ENCODE measurements at places on chromosomes 1 and 21.
A peak's percentile ranks its signal among the peaks of the same experiment; 100 is the strongest.

DNA sequence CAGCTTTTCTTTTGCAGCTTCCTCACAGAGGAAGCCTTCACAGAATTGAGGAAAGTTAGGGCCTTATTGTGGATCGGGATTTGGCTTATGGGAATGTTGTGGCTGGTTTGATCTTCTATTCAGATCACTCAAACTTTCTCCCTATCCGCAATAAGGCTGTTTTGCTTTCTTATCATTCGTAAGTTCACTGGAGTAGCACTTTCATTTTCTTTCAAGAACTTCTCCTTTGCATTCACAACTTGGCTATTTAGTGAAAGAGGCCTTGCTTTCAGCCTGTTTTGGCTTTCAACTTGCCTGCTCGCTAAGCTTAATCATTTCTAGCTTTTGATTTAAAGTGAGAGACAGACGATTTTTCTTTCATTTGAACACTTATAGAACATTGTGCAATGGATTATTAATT is 181.9 kb upstream of the B3GALT2 start:
- no peak for DNase-seq

- no peak for DNase-seq
These were observed 56.8 kb downstream of the LUZP1 start for GRCh38 chr1:23111600-23112535.

- DNase-seq: peak; percentile 56
These were observed at the start of gene CCDC28B for GRCh38 chr1:32200226-32201010. TSS of gene CCDC28B (plus strand) at chr1:32200595. CDS start at chr1:32201936, 1,341 bp downstream.

GRCh38 chr1:31788825-31789256 is 24.7 kb upstream of the ADGRB2 start:
- DNase-seq: no peak

- no peak for DNase-seq
These were observed 49.8 kb downstream of the DDR2 start for GRCh38 chr1:162682013-162682419.

- no peak for DNase-seq
These were observed 33.8 kb upstream of the RCAN3 start for GRCh38 chr1:24468685-24469316.

GRCh38 chr1:12376236-12377045 is 146.6 kb downstream of the VPS13D start:
- DNase-seq: no peak

- DNase-seq: peak; percentile 48
These were observed 1.9 kb downstream of the BTBD19 start for GRCh38 chr1:44810101-44810761.

- DNase-seq: peak; percentile 73
These were observed 5.8 kb downstream of the KISS1 start for GRCh38 chr1:204190212-204191211.

- DNase-seq: no peak
These were observed 147.6 kb downstream of the ADSS2 start for GRCh38 chr1:244304156-244304555.

GRCh38 chr21:34613679-34614627 is 960 bp downstream of the RCAN1 start:
- DNase-seq: peak; percentile 18

DNA sequence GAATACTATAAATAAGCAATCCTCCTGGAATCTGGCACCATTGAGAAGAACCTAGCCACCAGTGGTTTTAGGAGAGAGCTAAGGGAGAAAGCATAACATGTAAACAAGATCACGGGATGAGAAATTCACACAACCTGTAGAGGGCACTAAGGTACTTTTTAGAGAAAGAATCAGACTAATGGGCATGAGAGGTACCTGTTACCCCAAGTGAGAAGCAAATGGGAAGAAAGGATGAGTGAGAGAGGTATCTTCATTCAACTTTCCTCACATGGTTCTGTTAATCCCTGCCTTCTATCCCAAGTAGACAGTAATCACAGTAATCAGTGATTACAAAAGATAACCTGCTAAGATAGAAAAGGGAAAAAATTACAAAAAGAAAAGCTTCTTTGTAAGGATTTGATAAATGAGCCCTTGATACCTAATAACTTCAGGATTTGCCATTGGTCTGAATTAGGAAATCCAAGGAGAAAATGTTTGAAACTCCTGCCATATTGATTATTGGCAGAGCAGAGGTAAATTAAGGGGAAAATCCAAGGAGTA is 251.1 kb upstream of the ADGRL2 start:
- DNase-seq: no peak

- no peak for DNase-seq
These were observed 5.0 kb upstream of the HTR1D start for GRCh38 chr1:23222331-23222730.

GRCh38 chr1:17377325-17377953 is 5.4 kb downstream of the PADI6 start:
- DNase-seq: no peak

DNA sequence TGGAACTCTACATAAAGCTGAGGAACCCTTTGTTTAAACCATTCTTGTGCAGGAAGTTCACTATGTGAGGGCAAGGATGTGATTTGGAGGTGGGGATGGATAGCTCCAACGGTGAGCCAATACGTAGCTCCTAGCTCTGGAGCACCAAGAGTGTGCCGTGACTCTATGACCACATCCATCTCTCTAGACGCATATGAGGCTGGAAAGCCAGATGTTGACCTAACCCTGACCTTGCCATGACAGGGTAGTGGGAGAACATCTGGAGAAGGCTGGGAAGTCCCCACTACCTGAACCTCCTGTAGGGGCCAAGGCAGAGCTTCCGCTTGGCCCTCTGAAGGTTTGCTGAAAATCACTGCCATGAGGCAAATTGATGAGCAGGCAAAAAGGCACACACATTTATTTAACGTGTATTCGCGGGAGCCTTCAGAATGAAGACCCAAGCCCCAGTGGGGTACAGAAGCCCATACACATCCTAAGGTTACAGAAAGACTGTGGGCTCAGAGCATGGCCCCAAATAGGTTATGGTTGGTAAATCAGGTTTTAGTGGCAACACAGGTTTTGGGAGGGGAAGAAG is 43.4 kb downstream of the EIF2D start:
- no peak for DNase-seq

DNA sequence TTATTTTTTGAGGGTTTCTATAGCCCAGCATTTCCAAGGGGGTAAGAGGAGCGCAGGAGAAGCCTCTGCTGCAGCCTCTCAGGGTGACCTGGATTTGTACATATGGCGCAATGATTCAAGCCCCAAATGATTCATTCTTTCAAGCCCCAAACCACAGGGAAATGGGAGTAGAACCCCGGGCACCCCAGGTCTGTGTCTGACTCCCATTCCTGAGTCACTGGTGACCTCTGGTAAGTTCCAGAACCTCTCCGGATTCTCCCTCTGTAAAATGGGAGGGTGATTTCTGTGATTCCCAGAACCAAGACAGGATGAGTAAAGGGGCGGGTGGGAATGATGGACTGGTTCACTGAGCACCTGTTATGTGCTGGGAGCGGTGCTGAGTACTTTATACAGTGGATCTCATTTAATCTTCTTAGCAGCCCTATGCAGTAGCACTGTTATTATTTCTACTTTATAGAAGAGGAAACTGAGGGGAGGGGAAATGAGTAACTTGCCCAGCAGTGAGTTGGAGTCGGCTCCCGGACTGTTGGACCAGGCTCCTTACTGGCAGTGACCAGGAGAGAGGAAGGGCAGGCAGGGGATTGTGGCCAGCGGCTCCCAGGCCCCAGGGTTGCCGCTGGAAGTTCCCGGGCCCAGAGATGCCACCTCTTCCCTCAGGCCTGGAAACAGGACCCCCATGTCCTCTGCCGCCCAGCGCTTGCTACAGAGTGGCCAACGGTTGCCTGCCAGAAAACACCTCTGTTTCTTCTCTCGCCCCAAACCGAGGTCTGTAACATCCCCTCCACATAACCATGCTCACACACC is 20.3 kb upstream of the SLC26A9 start:
- no peak for DNase-seq

DNA sequence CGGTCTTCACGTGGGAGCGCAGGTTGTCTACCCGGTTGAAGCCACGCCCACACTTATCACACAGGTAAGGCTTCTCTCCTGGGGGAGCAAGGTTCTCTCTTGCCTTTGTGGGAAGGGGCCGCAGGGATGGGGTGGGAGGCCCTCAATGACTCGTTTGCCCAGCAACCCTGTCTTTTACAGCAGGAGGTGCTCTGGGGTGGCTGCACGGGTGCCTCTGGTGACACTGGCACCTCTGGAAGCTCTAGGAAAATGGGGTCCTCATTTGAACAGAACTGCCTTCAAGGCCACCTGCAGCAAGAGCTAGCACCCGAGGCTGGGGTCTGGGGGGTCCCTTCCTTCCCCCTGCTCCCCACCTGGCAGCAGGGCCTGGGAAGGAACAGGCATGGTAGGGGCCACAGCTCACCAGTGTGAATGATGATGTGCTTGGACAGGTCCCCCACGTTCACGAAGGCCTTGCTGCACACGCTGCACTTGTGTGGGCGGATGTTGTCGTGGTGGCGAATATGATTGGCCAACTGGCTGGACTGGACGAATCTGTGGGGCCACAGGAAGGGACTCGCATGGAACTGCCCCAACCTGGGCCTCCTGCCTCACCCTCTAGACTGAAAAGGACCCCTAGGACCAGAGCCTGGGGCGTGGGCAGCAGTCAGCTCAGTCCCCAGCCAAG is 33.1 kb downstream of the ZBTB17 start:
- DNase-seq: no peak

- DNase-seq: no peak
These were observed 189.7 kb downstream of the FGGY start for GRCh38 chr1:59486615-59487014.

DNA sequence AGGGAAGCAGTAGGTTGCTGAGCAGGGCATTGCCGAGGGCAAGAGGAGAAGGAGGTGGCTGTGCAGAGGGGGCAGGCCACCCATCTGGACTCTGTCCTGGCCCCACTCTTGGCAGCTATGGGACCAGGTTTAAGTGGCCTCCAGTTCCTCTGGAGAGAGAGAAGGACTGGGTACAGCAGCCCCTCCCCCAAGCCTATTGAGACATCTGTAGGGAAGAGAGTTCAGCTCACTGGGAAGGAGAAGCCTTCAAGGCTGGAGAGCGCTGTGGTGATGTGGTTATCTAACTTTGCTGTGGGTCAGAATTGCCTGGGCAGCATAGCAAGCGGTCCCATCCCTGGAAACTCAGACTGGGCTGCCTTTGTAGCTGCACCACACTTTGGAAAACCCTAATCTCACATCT is 93.9 kb downstream of the KCNJ15 start:
- no peak for DNase-seq

GRCh38 chr1:160204526-160205241 is 500 bp upstream of the PEA15 start:
- DNase-seq: no peak

GRCh38 chr1:25107643-25108010 is 124.7 kb downstream of the SYF2 start:
- no peak for DNase-seq

- no peak for DNase-seq
These were observed 71.0 kb upstream of the ANGPTL1 start for GRCh38 chr1:178941849-178942248.

DNA sequence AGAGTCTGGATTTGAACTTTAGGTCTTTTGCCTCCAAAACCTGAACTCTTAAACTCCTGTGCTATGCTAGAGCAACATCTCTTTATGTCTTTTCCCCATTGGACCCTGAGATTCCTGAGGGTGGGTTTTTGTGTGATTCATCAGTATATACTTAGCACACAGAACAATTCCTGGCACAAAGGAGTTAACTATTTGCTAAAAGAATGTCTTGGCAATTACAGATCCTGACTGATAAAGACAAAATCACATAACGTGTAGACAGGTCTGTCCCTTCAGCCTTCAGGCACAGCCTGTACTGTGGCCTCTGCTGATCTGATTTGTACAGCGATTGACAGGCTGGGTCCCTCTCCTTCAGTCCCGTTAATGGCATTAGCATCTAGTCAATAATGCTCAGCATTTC is 162.4 kb upstream of the BEND5 start:
- DNase-seq: no peak

DNA sequence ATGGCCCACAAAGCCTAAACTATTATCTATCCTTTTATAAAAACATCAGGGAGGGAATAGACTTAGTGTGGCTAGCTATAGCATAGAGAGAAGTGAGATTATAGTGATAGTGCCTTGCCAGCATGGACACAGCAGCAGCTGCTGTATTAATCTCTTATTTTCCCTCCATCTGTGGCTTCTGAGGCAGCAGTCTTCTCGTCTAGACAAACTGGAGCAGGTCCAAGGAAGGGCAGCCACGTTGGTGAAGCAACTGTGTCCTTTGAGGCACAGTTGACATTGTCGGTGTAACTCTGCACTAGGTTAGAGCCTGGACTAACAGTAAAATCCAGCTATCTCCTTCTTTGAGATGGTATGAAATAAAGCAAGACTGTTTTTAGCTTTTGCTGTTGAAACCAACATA is 131.3 kb downstream of the CACHD1 start:
- DNase-seq: no peak

DNA sequence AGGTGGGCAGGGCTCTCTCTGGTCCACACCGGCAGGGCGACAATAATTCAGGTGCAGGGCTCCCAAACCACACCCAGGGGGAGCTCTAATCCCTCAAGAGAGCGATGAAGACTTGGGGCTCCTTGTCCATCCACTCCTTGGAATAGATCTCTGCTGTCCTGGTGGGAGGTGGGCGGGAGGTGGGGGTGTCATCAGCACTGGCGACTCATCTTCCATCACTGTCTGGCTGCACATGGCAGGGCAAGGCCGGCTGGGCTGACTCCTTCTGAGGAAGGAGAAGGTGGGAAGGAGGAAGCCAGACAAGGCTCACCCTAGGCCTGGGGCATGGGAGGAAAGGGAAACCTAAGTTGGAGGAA is 29.3 kb downstream of the TNNT2 start:
- no peak for DNase-seq

DNA sequence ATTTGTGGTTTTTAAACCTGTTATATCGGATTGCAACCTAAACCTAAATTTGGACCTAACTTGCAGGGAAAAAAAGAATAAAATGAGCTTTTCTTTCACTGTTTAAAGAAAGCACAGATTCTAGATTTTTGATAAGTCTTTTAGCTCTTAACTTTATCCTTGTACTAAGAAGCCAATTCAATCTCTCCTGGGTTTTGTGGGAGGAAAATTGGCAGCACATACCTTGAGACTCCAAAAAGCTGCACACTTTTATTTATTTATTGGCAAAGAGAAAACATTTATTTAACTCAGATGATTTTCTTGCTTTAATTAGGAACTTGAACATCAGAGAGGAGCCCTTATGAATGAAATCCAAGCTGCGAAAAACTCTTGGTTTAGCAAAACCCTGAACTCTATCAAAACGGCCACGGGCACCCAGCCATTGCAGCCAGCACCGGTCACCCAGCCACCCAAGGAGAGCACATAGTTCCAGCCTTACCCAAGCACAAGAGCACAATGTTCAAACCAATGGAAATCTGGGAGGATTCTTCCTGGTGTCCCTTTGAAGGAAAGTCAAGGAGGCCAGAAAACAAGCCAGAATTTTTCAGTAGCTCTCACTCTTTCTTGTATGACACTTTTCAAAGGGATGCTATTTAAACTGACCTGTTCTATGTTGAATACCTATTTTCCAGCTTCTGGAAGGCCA is 10.1 kb upstream of the CACYBP start:
- DNase-seq: no peak

DNA sequence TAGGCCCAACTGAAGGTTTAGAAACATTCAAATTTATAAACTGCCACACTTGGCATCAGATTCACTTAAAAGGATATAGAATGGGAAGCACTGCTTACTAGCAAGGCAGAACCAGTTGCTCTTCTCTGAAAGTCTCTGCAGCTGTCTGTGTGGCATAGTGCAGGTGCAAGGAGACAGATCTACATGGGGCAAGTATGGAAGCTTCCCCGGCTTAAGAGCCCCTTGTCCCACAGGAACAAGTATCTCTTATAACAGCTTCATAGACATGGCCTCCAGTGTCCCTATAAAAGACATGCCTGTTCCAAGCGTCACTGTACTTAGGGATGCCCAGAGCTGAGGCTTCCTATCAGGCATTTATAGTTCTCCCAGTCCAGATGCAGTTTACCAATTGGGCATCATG is 26.5 kb downstream of the ZBTB8B start:
- DNase-seq: no peak

- DNase-seq: no peak
These were observed 9.0 kb upstream of the PTGFRN start for GRCh38 chr1:116900471-116901365.

Data from left colon (tissue), 2 donors.